ENCODE measurements at places on chromosomes 12 and 14.
A peak's percentile ranks its signal among the peaks of the same experiment; 100 is the strongest.

GRCh38 chr12:45933504-45933903, 56.9 kb downstream of the SCAF11 start:
- no peak for DNase-seq

DNA sequence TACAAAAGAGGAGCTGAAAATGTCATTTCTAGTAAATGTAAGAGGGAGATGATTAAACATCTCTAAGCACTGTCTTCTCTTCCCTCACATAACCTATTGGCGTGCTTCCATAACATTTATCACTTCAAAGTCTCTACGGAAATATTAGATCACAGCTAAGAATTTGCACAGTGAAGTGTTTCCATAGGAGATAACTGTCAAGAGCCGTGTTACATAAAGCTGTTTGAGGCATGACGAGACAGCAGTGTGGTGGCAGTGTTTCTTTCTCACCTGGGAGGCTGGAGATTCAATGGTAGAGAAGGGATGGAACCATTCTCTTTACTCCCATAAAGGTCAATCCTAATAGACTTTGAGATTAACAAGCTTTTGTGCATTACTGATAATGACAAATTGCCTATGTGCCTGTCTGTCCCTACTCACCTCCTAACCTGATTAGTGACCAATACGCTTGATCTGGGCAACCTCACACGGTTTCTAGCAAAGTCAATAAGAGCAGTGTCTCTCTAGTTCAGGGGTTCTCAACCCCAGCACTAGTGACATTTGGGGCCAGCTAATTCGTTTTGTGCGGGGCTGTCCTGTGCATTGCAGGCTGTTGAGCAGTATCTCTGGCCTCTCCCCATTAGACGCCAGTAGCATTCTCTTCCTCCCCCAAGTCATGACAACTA, 35.3 kb downstream of the FBXW8 start:
- DNase-seq = no peak

DNA sequence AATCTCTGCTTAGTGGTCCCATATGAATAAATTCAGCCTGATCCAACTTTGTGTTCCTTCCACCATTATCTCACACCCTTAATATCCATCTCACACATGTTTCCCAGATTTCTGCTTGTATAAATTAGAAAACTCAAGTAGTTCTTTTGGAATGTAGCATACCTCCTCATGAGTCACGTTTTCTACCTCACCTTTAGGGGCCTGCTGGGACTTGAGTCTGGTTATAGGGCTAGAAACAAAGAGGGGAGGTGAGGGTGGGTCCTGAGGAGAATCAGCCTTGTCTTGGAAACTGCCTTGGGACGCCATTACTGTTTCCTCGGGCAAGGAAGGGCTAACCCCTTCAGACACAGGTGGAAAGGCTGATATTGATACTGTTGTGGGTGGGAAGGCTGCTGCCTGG, 51.1 kb downstream of the EMP1 start:
- no peak for DNase-seq

DNA sequence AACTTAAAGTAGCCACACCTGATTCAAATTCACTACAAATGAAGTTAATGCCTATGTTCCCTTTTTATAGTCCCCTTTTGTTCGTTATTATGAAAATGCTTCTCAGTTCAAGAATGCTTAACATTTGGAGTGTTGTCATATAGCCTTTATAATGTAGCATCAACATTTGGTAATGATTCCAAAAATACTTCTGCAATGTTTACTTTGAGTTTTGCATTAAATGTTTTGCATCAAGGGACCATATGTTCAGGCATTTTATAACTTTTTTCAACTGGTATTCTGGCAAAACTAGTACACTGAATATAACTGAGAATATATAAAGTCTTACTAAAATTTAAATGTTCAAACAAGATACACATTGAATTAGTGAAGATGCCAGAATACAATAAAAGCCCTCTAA, 209.6 kb upstream of the SLC16A7 start:
- DNase-seq = no peak

DNA sequence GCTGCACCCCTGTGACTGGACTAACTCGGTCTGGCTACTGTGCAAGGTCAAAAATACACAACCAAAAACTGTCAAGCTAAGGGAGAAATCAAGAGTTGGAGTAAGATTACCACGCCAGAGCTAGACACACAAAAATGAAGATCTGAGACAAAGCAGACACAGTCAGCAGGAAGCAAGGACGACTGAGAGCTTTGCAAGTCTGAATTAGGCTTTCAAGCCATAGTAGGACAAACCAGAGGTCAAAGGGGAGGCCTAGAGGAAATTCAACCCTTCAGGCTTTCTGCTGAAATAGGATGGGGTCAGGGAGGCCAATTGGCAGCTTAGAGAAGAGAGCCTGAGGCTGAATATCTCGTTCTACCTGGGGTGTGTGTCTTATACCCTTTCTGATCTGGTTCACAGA, 117.3 kb downstream of the LLPH start:
- DNase-seq = no peak

DNA sequence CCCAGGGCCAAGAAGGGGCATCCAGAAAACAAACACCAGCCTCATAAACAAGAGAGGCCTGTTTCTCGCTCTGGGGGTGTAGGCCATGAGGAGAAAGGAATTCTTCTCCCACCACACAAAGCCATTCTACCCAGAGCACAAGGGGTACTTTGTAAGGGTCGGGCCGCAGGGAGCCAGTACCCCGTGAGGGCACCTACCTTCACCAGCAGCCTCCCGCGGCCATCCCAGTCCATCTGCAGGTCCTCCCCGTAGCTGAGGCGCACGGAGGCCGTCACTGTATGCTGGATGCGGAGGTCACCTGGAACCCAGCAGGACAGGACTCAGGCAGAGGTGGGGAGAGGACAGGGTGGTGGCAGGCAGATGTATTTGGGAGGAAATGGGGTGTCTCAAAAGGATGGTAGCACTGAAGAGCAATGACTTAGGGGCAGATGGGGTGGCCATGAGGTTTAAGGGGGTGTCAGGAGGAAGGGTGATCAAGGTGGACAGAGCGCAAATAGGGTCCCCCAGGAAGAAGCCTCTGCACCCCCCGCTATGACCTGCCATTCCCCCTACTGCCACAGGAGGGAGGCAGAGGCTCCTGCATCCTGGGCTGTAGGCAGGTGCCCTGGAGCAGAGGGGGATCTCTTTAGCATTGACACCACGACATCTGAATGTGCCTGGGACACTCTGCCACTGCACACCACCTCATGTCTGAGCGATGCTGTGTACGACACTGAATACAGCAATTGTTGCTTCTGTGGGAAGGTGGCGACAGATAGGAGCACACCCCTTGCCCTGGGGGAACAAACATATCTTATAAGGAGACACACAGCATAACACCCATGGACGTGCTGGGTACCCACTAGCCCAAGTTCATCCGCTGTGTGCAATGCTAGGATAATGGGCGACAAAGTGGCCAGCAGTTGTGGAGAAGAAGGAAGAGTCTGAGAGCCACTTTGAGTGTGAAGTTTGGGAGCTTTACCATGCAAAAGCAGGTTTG, 61.4 kb downstream of the VWF start:
- DNase-seq = peak; percentile 41

- DNase-seq = no peak
Observed at GRCh38 chr12:128617304-128617833, 206.4 kb downstream of the SLC15A4 start.

DNA sequence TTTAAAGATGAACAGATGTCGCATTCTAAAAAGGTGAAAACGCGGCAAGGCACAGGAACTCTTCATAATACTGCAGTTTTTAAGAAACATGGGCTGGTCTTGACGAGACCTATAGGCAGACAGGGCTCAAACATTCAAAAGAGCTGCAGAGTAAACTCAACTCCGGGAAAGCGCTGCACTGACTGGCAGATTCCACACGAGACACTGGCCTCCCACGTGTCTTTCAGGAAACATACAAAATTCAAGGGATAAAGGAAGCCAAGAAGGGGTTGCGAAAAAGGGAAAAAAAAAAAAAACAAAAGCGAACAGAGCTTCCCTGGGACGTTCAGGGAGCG, 614 bp upstream of the ARF6 start:
- DNase-seq = no peak

- no peak for DNase-seq
Observed at GRCh38 chr12:93526786-93527428, 45.6 kb upstream of the SOCS2 start.

DNA sequence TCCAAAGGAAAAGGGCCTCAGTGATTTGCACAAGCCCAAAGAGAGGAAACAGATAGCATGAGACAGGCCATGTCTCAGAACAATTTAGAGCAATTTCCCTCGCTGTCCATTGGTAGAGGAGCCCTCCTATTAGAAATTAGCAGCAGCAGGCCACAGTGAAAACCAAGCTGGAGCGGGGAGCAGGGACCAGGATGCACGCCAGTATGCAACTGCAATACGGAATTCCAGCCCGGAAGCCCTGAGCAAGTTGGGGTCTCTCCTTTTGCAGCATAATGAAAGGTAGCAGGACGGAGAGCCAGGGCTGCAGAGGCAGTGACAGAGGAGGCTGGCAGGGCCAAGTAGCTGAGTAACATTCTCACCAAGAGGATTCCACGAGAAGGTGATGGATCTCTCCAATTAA, 84.9 kb upstream of the CLMN start:
- no peak for DNase-seq

DNA sequence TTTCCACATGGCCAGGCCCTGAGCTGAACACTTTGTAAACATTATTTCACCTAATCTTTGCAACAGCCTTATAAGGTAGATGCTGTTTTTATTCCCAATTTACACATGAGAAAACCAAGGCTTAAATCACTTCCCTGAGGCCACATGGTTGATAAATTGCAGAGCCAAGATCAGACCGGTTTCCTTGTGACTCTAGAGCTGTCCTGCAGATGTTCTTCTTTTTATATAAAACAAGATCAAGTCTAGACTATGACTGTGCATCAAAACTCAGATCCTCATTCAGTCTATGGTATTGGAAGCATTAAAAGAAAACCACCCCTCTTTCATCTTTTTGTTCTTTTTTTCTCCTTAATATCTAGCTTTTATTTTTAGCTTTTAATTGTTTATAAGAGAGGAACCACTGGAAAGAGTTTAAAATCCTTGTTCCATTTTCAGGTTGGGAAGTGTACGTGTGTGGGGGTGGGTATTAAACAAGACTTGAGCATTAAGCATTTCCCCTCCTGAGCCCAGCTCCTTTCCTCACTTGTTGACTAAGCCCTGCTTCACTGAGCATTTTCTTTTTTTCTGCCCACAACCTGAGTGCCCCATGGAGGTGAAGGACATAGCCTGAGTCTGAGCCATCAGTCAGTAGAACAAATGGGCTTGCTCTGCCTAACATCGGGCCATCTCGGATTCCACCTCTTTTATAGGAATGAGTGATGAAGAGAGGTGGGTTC, 45.4 kb downstream of the GPATCH2L start:
- DNase-seq = no peak

- no peak for DNase-seq
Observed at GRCh38 chr12:121209221-121209620, 708 bp upstream of the P2RX4 start.

GRCh38 chr12:12508612-12509011, 54.1 kb downstream of the DUSP16 start:
- no peak for DNase-seq

DNA sequence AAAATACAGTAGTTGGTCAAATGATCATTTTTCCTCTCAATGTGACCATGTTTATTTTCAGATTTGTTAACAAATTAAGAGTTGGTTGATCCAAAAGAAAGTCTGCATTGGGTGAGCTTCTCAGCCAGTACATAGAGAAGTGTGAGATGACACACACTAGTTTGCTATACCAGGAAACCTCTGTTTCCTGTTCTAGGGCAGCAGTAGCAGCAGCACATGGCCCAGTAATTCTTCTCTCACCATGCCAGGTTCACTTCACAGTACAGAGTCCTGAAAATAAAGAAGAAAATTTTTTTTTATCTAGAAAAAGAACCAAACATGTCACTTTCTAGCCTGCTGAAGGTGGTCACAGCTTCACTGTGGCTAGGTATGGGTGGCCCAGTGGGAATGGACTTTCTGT, 250.2 kb upstream of the OR4E1 start:
- peak; percentile 20 for DNase-seq

- DNase-seq = no peak
Observed at GRCh38 chr12:104969343-104969742, 11.3 kb upstream of the SLC41A2 start.

GRCh38 chr14:74980731-74981461, 21.8 kb upstream of the EIF2B2 start:
- no peak for DNase-seq

GRCh38 chr12:38389614-38390013, 73.0 kb downstream of the ALG10B start:
- no peak for DNase-seq

GRCh38 chr12:53182903-53183302, 2.2 kb upstream of the CSAD start:
- DNase-seq = no peak

DNA sequence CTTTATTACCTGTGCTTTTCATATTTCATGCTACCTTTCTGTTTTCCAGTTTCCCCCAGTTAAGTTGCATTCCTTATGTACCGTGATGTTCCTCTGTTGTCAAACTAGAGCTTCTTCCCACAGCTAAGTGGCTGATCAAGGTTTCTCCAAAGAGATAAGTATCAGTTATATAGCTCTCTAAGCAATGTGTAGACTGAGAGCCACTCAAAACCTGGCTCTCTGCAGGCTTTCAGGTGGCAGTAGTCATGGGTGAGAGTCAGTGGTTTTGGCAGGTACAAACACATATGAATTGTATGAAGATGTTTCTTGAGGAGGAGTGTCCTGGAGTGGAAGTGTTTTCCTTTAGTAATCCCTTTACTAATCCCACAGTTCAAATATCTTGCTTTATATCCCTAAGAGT, 28.4 kb downstream of the TXNRD1 start:
- no peak for DNase-seq

DNA sequence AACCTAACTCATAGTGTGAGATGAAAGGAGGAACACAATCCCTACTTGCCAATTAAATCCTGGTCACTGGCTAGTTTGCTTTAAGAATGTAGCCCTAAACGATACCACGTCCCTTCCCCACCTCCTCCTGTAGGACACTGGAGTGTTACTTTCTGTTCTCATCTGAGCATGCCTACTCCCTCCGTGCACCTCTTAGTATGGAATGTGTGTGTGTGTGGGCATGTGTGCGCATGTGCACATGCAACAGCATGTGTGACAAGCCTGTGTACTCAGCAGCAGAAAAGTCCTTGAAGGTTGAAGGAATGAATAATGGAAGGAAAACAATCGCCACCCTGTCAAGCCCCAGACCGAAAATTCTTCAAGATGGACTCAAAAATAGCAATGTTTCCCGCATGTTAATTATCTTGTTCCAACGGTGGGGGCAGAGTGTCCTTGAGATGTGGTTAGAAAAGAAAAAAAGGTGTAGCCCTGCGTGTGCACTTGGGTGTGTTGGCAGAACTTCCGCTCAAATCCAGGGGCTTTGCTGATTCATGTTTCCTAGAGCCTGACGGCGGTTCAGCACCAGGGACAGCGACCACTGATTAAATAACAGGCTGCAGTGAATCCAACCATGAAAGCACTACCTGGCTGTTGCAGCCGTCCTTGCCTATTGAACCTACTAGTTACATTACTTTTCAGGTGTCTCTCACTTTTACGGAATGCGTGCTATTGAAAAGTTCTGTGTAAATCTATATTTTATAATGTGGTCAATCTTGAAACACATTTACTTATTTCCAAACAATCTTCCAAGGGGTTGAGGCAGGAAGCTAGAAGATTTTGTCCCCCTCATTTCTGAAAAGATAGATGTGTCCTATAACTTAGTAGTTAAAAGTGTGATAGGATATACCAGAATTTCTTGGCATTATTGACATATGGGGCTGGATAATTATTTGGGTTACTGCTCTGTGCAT, 79.8 kb downstream of the SRRM4 start:
- no peak for DNase-seq

Measured in stimulated activated CD8-positive, alpha-beta memory T cell treated with anti-CD3 and anti-CD28 coated beads, Interleukin-12 subunit alpha, Interleukin-12 subunit beta, amount 100 ng/mL, for 1 hour (primary cell).